ENCODE measurements at places on chromosomes 4 and X. TPM values are rescaled to one million over a fixed set of nuclear protein-coding genes. Genes with fewer than 3 reads are reported as not detected.

GRCh38 chr4:1351854-1352566 lies 5.0 kb downstream of the UVSSA start:
- 0 out of 2 replicates have a peak overlapping the region, but pooled peaks have one; percentile 34 for H3K27ac ChIP-seq
- peak; percentile 54 for DNase-seq
- H3K4me1 ChIP-seq, result peaks cover 4% of the 10 kb centered on the region

GRCh38 chrX:45007598-45007997 lies 134.6 kb downstream of the KDM6A start:
- DNase-seq, result no peak
- H3K27ac ChIP-seq, result no peak overlapping the region
- no peak overlapping the region for H3K4me3 ChIP-seq
- H3K4me1 ChIP-seq, result no peaks in the 10 kb centered on the region
- H3K27me3 ChIP-seq, result no peaks in the 10 kb centered on the region

DNA sequence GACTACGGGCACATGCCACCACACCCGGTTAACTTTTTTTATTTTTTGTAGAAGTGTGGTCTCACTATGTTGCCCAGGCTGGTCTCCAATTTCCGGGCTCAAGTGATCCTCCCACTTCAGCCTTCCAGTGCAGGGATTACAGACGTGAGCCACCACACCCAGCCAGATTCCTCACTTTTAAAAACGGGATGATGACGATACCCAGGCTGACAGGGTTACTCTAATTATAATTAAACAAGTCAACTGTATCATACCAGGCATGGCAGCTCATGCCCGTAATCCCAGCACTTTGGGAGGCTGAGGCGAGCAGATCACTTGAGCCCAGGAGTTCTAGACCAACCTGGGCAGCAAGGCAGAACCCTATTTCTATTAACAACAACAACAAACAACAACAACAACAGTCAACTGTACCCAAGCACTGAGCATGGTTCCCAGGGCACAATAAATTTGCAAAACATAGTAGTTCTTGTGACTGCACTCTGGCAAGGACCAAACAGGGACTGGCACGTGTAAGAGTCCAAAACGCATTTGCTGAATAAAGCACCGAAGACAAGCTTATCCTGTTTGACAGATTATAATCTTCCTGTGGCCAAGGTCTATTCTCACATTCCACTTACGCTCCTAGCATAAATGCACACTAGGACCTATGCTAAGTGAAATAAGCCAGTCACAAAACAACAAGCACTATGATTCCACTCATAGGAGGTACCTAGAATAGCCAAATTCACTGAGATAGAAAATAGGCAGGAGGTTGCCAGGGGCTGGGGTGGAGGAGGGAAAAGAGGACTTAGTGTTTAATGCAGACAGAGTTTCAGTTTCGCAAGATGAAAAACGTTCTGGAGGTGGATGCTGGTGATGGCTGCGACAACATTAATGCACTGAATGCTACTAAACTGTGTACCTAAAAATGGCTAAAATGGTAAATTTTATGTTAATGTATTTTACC lies 77.5 kb downstream of the IRF2 start:
- H3K4me3 ChIP-seq, result no peak overlapping the region
- H3K36me3 ChIP-seq, result no peaks in the 10 kb centered on the region
- H3K4me1 ChIP-seq, result no peaks in the 10 kb centered on the region
- DNase-seq, result no peak
- H3K27ac ChIP-seq, result no peak overlapping the region
- no peaks in the 10 kb centered on the region for H3K27me3 ChIP-seq

DNA sequence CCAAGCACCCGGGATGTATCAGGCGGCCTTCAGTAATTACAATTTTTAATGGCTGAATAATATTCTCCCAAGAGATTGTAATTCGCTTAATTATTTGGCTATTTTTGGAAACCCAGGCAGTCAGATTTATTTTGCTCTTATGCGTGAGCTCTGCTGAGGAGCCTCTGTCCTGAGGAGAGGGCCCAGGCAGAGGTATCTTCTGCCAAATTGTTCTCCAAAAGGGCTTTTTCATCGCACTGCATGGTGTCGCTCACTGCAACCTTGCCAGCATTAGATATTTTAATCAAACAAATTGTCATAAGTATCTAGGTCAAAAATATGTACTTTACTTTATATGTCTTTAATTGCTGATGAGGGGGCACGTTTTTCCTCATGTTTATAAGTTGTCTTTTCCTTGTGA lies 5.8 kb downstream of the ATP2B3 start:
- no peaks in the 10 kb centered on the region for H3K36me3 ChIP-seq
- DNase-seq, result no peak
- H3K27me3 ChIP-seq, result no peaks in the 10 kb centered on the region
- no peak overlapping the region for H3K4me3 ChIP-seq
- H3K4me1 ChIP-seq, result peaks cover 12% of the 10 kb centered on the region
- no peak overlapping the region for H3K27ac ChIP-seq

GRCh38 chrX:22399437-22400192 lies 126.9 kb downstream of the CBLL2 start:
- no peak for DNase-seq
- no peak overlapping the region for H3K27ac ChIP-seq
- H3K4me1 ChIP-seq, result no peaks in the 10 kb centered on the region
- no peaks in the 10 kb centered on the region for H3K27me3 ChIP-seq

- no peak for DNase-seq
- H3K4me1 ChIP-seq, result no peaks in the 10 kb centered on the region
- H3K36me3 ChIP-seq, result no peaks in the 10 kb centered on the region
- no peak overlapping the region for H3K4me3 ChIP-seq
Measured at GRCh38 chrX:1528186-1528883, 8.7 kb downstream of the P2RY8 start.

DNA sequence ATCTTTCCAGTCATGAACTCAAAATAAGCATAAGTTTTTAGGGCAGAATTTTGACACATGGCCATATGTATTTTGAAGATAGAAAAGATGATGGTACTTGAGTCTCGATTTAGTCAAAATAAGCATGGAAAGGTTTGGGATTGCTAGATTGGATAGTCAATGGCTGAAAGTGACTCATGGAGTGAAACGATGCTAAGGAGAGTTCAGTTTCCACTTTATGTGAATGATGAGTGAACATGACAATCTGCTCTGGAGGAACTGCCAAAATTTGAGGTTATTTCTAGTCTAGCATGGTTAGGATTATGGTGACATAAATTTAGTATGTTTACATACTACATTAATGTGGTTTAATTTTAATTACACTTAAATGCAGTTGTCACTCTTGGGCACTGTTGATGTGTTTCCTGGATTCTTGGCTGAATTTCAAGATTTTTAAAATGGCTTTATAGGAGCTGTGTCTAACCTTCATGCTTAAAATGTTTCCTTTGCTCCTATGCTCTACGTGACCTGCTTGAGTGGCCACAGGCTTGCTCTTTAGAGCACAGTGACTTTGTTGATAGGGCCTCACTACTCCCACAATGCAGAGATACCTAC lies 17.1 kb downstream of the DDX3X start:
- H3K36me3 ChIP-seq, result peaks cover 11% of the 10 kb centered on the region
- no peak overlapping the region for H3K27ac ChIP-seq
- H3K27me3 ChIP-seq, result no peaks in the 10 kb centered on the region
- no peak for DNase-seq
- H3K4me3 ChIP-seq, result no peak overlapping the region
- no peaks in the 10 kb centered on the region for H3K4me1 ChIP-seq

DNA sequence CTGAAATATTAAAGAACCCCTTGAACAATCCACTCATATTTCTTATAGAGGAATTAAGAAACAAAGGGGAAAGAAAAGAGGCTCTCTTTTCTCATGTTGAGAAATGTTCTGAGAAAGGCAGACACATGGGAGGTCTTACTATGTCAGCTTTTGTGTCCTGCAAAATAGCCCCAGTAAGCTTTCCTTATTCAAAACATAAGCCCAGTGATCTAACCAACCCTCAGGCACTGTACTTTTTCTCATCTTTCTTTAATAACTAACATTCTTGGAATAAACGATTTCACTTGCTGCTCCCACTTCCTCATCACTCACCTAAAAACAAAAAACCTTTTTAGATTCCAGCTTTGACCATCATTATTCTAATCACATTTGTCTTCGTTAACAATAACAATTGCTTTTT lies 115.9 kb downstream of the GLRA3 start:
- no peak overlapping the region for H3K4me3 ChIP-seq
- no peaks in the 10 kb centered on the region for H3K27me3 ChIP-seq
- H3K36me3 ChIP-seq, result no peaks in the 10 kb centered on the region
- no peak for DNase-seq
- no peaks in the 10 kb centered on the region for H3K4me1 ChIP-seq
- no peak overlapping the region for H3K27ac ChIP-seq

DNA sequence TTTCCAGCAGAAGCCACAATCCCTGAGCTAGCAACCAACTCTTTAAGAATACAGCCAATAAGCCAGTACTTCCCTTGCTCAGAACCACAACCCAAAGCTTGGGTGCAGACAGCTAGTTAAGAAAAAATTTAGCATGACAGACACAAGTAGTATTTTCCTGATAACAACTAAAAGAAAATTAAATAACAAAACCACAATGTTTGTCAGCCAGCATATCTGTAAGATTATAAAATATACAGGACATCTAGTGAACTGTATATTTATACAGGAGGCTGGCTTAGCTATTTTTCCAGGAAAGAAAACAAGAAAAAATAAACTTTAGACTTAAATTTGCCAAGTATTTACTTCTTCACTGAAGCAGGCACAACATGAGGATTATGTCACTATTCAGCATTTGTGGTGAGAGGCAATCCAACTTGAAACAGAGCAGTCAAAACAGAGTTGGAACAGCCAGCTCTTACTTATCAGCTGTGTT lies 6.6 kb downstream of the PF4V1 start:
- no peak overlapping the region for H3K4me3 ChIP-seq

DNA sequence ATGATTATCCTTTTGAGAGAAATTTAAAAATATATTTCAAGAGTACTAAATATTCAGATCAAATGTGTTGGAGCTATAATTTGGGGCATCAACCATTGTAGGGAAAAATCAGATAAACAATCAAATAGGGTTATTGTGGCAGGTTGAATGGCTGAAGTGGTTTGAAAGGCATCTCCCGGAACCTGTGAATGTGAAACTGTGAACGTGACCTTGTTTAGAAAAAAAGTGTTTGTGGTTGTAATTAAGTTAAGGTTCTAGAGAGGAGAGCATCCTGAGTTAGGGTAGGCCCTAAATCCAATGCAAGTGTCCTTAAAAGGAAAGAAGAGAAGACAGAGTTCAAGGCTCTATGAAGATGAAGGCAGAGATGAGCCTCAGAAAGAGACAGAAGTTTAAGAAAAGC lies 37.4 kb downstream of the ADGRA3 start:
- DNase-seq, result no peak
- H3K4me3 ChIP-seq, result no peak overlapping the region
- no peaks in the 10 kb centered on the region for H3K36me3 ChIP-seq
- H3K27ac ChIP-seq, result no peak overlapping the region
- peaks cover 12% of the 10 kb centered on the region for H3K4me1 ChIP-seq

DNA sequence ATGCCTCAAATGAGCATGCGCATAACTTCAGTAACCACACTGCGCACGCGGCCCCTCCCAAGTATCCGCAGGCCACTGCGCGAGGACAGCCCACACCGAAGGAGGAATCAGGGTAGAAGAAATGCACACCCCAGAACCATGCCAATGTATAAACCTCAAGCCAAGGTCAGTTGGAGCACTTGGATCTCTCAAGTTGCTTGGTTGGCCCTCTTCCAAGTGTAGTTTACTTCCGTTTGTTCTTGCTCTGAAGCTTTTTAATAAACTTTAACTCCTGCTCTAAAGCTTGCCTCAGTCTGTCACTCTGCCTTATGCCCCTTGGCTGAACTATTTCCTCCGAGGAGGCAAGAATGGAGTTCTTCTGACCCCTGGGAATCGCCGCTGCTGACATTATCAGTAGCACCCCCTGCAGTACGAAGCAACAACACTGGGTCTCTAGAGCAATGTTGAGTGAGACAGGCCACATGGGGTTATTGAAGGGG lies 22.0 kb upstream of the SPINK2 start:
- H3K27ac ChIP-seq, result no peak overlapping the region
- no peak overlapping the region for H3K4me3 ChIP-seq
- H3K27me3 ChIP-seq, result no peaks in the 10 kb centered on the region
- H3K4me1 ChIP-seq, result no peaks in the 10 kb centered on the region

DNA sequence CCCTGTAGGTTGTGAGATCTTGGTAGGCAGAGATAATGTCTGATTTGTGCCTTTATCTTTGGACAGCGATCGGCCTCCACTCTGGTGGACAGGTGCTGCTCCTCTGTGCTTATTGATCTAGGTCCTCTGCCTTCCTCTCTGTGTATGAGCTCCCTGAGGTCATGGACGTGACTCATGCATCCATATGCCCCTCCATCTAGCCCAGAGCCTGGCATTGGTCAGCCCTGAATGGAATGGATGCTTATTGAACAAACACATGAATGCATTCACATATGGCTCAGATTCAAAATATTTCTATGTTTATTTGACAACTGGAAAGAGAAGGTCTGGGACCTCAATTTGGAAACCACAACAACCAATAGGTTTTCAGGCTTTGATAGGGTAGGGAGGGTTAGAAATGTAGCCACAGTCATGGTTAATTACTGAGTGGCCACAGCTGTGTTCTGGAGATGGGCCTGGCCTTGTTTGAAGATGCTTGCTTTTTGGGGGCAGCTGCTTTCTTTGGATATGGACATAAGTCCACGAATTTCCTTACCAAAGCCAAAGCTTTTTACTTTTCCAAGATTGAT lies 76.2 kb downstream of the SEL1L3 start:
- no peaks in the 10 kb centered on the region for H3K36me3 ChIP-seq
- peaks cover 2% of the 10 kb centered on the region for H3K27me3 ChIP-seq
- no peaks in the 10 kb centered on the region for H3K4me1 ChIP-seq
- H3K27ac ChIP-seq, result no peak overlapping the region

GRCh38 chr4:13963601-13964000 lies 336.1 kb upstream of the BOD1L1 start:
- H3K4me1 ChIP-seq, result no peaks in the 10 kb centered on the region
- H3K27me3 ChIP-seq, result no peaks in the 10 kb centered on the region
- DNase-seq, result no peak
- no peak overlapping the region for H3K27ac ChIP-seq
- H3K4me3 ChIP-seq, result no peak overlapping the region

GRCh38 chr4:16157609-16158503 lies 68.4 kb downstream of the TAPT1 start:
- H3K36me3 ChIP-seq, result no peaks in the 10 kb centered on the region
- no peak for DNase-seq
- H3K27me3 ChIP-seq, result no peaks in the 10 kb centered on the region
- no peaks in the 10 kb centered on the region for H3K4me1 ChIP-seq
- no peak overlapping the region for H3K4me3 ChIP-seq

- H3K4me1 ChIP-seq, result no peaks in the 10 kb centered on the region
- H3K27me3 ChIP-seq, result no peaks in the 10 kb centered on the region
- H3K36me3 ChIP-seq, result no peaks in the 10 kb centered on the region
Measured at GRCh38 chrX:136819031-136819703, 38.4 kb upstream of the ARHGEF6 start.

TEX13B gene
- total RNA-seq, result not detected

NRK gene
- 0.03 TPM for total RNA-seq

KLHL4 gene
- total RNA-seq, result 27.6 TPM

CXCL6 gene
- 0.33 TPM for total RNA-seq

SLC10A6 gene
- not detected for total RNA-seq

GAGE12D gene
- total RNA-seq, result not detected

PLRG1 gene
- total RNA-seq, result 66.1 TPM

POU3F4 gene
- total RNA-seq, result not detected

TEX13A gene
- not detected for total RNA-seq

PFKFB1 gene
- 0.36 TPM for total RNA-seq

RNF128 gene
- total RNA-seq, result 5.0 TPM

SPRY1 gene
- total RNA-seq, result 77.8 TPM

WWC2 gene
- total RNA-seq, result 80.3 TPM

GSX2 gene
- not detected for total RNA-seq

SLC39A8 gene
- total RNA-seq, result 1.4 TPM

SERPINA7 gene
- 0.15 TPM for total RNA-seq

IL13RA1 gene
- 191 TPM for total RNA-seq

FDCSP gene
- total RNA-seq, result not detected

HTATSF1 gene
- 76.0 TPM for total RNA-seq

DSPP gene
- total RNA-seq, result not detected

FREM3 gene
- not detected for total RNA-seq
